H4 (cell line): ENCODE measurements at places on chromosomes 1 and 21. TPM values are rescaled to one million over a fixed set of nuclear protein-coding genes. Genes with fewer than 3 reads are reported as not detected.

DNA sequence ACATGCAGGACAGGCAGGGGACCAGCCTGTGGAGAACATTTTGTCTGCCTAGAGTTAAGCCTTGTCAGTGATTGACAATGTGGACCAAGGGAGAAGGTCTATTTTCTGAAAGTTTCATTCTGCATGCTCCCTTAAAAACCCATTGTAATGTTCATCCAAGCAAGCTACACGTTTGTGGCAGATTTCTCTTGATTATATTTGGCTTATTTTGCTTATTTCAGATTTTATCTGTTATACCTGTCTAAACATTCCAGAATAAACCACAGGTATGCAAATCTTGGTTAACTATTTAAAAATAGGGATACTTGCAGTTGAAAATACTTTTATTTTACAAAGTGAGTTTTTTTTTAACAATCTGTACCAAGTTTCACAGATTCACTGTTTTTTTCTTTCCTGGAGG, 78.2 kb upstream of the F3 start:
- DNase-seq: no peak

- DNase-seq: no peak
Measured at GRCh38 chr1:22379566-22379965, 72.1 kb upstream of the ZBTB40 start.

CDC42 gene
- 384 and 429 TPM in 2 replicates for total RNA-seq

B3GALT2 gene
- total RNA-seq: 0.99 and 2.3 TPM in 2 replicates
